ENCODE measurements at places on chromosomes 5 and 9.

- DNase-seq, result no peak
Observed at GRCh38 chr5:33565324-33565723, 124.6 kb downstream of the TARS1 start.

DNA sequence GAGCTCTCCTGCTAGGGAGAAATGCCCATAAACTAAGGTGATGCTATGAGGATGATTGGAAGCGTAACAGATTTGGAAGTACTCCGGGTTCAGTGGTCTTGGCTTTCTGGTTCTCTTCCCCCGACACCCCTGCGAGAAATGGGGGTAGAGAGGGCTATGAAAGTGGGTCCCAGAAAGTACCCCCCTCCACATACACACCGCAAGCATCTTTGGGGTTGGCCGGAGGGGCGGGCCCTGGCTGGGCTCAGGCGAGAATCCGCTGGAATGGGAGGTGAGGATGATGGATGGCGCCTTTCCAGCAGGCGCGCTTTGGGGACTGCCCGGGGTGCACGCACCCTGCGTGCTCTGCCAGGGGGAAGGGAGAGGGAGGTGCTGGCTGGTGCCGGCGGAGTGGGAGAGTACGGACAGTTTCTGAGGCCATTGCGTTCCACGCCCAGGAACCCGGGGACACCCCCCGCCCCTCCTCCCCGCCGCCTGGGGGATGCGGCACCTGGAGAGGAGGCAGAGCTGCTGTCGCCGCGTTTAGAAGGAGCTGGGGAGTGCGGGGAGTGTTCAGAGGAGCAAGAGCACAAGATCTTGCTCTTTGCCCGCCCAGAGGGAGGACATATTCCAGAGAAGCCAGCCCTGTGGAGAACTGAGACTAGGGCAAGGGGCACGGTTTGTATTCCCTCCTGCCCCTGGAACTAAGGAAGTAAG is 1.9 kb downstream of the PCSK5 start:
- DNase-seq, result peak; percentile 45

DNA sequence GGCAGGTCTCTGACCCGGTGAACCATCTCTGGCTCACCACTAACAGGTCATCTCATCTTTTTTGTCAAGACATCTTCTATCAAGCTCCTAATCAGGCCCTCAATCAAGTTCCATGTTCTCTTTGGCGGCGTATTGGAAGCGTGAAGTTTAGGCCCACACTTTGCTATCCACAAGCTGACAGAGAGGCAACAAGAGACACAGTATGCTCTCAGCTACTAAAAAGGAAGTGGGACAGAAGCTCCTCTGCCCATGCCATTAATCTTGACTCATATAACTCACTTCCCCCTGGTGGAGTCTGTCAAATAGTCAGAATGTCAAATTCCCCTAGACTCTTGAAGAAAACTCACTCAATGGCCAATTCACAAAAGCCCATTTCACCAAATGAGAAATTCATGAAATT is 77.6 kb upstream of the TMC1 start:
- peak; percentile 31 for DNase-seq

DNA sequence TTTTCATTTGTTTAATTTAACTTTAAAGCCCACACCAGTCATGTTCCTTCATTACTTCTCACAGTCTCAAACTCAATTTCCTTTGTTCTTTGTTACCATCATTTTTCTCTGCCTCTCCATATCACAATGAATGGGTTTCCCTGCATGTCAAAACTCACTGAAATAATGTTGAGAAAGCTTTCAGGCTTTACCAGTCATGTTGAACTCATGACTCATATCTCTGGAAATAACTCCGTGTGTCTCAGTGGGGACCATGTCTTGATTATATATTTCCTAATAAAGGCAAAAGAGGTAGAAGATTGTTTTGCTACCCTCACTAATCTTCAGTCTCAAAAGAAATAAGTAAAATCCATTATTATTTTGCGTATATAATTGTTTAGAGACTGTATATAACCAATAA is 231.2 kb downstream of the CHSY3 start:
- no peak for DNase-seq

- DNase-seq, result no peak
Observed at GRCh38 chr5:23268136-23268535, 239.3 kb upstream of the PRDM9 start.

- no peak for DNase-seq
Observed at GRCh38 chr5:81183811-81184748, 49.0 kb upstream of the CKMT2 start.

- no peak for DNase-seq
Observed at GRCh38 chr9:82090046-82090445, 101.5 kb downstream of the SPATA31D1 start.
